ENCODE measurements at places on chromosomes 13 and 19.

DNA sequence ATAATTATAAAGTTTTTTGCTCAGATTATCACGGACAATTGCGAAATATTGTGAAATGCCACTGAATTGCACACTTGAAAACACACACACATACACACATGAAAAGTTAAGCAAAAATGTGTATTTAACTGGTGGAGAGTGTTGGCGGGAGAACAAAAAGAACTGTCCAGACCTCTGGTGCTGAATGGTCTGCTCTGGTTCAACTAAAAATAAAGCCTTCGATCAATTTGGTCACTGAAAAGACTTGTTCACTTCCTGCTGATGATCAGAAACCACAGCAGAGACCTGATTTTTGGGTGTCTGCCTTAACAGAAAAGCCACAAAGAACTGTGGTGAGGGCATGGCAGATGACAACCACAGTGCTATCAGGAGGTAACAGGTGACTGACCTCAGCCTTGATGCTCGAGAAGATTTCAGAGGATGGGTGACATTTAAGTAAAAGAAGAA, 4.0 kb upstream of the IGFL1 start:
- DNase-seq, result peak; percentile 30

DNA sequence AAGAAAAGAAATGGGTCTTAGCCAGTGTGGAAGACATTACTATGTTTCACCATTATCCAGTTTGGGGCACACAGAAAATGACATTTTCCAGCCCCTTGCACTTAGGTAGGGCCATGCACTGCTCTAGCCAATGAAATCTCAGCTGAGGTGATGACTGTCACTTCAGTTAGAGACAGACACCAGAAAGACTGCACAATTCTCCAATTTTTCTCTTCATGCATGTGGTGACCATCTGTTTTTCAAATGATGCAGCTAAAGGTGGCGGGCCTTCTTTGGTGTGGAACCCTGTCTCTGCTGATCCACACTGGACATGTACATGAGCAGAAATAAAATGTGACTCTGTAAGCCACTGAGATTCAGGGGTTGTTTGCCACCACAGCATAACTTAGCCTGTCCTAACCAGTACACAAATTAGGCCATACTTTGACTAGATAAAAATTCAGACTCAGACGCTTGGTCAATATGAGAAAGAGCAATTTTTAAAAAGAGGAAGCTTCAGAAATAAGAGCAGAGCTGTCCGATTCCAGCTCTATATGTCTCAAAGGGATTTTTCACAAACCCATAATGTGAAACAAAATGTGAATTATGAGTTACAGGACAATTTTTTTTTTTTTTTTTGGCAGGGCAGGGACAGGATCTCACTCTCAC, 6.7 kb downstream of the ZNF565 start:
- no peak for DNase-seq

DNA sequence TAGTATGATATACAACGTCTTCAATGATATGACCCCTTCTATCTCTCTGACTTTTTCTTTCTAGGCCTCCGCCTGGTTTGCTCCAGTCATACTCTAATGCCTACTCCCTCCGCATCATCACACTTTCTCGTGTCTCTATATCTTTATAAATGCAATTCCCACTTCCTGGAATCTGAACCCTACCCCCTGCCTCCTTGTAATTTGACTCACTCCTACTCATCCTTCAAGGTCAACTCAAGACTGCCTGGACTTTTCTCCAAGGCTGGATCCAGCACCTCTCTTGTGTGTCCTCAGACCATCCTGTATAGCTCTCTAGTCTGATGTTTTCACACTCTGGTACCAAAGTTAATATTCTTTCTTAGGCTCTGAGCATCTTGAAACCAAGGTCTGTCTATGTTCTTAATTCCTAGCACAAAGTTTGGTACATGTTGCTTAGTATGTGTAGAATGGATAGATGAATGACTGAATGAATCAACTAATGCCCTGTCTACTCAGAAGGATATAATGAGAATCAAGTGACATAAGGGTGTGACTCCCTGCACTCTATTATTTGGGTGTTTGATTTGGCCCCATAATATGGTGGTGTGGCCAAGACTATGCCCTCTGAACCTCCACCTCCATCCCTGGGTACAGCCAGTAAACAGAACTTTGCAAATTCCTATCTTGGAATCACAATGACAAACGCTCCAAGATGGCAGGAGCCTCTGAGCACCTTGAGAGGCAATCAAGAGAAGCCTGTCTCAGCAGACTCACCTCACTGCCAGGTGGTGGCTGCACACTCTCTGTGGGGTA, 74.3 kb upstream of the SERP2 start:
- no peak for DNase-seq

- peak; percentile 87 for DNase-seq
Measured at GRCh38 chr19:13172346-13173138, 22.3 kb downstream of the IER2 start.

DNA sequence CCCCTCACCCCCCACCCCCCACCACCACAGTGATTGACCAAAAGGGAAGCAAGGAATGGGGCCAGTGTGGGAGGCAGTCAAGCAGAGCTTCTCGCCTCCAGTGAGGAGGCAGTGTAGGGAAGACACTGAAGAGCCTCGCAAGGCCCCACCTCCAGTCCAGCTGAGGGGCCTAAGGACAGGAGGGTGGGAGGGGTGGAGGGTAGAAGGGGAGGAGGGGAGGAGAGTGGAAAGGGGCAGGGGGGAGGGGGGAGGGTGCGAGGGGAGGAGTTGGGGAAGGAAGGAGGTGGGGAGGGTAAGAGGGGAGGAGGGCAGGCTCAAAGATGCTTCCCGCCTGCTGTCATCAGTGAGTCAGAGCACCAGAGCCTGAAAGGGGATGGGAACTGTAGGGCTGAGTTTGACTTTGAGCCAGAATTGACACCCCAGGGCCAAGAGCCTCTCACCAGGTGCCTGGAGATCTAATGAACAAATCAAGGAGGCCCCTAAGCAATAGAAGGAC, 786.2 kb downstream of the UQCRFS1 start:
- peak; percentile 61 for DNase-seq

DNA sequence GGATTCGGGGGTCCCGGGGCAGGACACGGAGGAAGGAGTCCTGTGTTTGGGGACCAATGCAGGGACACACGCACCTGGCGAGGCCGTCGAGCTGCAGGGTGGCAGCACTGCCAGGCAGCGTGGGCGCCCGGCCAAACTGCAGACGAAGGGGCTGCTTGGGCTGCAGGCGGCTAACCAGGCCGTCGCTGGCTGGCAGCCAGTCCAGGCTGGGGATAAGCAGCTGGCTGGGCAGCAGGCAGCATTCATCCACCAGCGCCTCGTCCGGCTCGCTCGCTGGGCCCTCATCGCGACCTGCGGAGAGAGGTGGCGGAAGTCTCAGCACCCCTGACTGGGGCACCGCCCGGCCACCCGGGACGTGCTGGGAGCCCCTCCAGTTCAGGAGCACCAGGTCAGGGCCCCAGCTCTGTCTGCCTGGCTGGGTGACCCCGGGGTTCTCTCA, 11.5 kb downstream of the CFD start:
- DNase-seq, result no peak

DNA sequence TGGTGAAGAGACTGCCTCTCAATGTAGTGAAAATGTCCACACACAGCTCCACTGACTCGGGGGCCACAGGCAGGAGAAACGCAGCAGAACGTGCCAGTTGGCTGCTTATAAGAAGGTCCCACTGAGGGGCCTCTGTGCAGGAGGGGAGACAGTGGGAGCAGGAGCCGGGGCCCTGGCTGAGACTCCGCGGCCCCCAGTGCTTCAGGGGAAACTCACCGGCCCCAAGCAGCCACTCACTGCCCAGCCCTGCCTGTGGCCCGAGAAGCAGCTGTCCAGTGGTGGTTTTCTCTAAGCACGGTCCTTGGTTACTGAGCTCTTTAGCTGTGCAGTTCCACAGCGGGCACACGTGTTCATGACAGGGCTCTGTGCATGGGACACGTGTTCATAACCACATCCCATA, 91.9 kb upstream of the MCF2L start:
- DNase-seq, result no peak

DNA sequence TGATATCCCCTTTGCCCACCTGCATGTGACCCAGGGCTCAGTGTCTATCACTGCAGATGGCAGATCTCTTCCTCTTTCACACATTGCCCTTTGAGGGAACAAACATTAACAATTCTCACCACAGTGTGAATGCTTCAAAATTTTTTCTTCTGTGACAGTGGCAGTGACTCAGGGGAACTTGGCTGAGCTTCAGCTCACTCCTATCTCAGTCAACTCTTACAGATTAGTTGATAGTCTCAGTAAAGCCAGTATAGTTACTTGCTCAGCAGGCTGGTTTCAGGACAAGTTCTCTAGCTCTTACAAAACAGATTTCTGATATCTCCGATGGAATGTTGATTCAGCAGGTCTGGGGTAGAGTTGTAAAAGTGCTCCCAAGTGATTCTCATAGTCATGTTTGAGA, 166.9 kb downstream of the DLEU7 start:
- DNase-seq, result peak; percentile 71

DNA sequence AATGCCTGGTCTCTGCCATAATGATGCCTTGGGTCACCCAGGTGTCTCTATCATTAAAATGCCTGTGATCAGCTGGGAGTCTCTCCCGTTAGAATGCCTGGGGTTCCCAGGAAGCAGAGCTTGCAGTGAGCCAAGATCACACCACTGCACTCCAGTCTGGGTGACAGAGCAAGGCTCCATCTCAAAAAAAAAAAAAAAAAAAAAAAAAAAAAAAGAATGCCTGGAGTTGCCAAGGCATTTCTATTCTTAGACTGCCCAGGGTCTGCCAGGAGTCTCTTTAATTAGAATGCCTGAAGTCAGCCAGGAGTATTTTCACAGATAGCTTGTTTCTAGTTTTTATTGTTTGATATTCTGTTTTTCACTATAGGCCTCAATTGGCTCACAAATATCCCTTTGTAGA, 1552.5 kb downstream of the UQCRFS1 start:
- no peak for DNase-seq

- peak; percentile 56 for DNase-seq
Measured at GRCh38 chr13:108993346-108993745, 363.9 kb downstream of the MYO16 start.

DNA sequence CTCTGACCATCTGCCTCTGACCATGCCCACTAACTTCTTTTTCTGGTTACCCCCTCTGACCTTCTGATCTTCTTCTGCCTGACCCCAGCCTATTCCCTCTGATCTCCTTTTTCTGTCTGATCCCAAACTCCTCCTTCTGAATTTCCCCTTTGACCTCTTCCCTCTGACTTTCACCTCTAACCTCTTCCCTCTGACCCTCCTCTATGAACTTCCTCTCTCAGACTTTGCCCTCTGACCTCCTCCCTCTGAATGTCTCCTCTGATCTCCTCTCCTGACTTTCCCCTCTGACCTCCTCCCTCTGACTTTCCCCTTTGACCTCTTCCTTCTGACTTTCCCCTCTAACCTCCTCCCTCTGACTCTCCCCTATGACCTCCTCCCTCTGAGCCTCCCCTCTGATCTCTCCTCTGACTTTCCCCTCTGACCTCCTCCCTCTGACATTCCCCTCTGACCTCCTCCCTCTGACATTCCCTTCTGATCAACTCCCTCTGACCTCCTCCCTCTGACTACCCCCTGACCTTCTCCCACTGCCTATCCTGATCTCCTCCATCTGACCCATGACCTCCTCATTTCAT, 3.5 kb downstream of the COL5A3 start:
- no peak for DNase-seq

GRCh38 chr13:78868991-78869390, 210.0 kb upstream of the OBI1 start:
- DNase-seq, result no peak

DNA sequence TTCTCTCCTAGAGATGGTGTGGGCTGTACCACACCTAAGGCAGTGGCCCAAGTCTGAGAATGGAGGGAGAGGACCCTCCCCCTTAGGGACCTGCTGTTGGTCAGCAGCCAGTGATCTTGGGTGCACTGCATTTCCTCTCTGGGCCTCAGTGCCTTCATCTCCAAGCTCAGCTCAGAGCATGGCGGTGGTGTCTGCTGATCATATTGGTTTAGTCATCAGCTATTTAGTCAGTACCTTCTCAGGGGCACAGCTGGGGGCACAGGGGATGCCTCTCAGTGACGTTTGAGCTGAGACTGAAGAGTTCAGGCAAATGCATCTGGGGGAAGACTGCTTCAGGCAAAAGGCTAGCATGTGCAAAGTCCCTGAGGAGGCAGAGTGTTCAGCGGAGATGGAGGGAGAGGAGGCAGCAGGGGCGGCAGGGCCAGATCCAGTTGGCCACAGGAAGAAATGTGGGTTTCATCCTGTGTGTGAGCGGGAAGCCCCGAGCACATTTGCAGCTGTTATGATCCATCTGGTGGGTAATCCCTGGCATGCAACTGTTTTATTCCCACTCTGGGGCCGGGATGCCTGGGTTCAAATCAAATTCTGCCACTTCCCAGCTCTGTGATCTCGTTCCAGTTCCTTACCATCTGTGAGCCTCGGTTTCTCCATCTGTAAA, 15.7 kb upstream of the PGLS start:
- DNase-seq, result no peak

DNA sequence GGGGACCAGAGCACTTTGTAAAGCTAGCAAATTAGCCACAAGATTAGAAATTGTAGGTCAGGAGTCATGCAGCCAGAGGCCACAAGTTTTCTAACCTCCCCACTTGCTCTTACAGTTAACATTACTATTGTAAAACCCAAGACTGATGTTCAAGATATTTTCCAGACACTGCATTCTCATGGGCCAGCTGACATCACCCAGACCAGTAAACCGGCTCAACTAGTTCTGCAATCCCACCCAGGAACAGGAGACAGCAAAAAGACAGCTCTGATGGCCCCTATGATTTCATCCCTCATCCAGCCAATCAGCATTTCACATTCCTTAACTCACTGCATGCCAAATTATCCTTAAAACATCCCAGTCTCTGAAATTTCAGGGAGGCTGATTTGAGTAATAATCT, 178.5 kb downstream of the PRR20E start:
- DNase-seq, result no peak

GRCh38 chr13:79898996-79899395, 418.0 kb downstream of the NDFIP2 start:
- no peak for DNase-seq

DNA sequence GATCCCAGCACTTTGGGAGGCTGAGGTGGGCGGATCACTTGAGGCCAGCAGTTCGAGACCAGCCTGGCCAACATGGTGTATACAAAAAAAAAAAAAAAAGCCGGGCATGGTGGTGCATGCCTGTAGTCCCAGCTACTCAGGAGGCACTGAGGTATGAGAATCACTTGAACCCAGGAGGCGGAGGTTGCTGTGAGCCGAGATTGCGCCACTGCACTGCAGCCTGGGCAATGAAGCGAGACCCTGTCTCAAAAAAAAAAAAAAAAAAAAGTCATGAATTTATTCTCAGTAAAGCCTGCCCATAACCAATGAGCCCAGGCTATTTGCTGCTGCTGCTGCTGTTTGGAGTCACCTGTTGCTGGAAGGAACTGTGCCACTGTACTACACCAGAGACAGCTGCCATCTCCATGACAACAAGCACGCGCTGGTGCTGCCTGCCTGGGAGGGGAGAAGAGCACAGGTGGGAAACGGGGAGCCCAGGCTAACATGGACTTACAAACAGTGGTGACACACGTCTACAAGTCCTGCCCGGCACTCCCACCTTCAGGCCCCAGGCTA, 11.3 kb downstream of the ZFR2 start:
- DNase-seq, result no peak

Data from cardiac fibroblast (primary cell).